ENCODE measurements at places on chromosomes 13 and 19.

DNA sequence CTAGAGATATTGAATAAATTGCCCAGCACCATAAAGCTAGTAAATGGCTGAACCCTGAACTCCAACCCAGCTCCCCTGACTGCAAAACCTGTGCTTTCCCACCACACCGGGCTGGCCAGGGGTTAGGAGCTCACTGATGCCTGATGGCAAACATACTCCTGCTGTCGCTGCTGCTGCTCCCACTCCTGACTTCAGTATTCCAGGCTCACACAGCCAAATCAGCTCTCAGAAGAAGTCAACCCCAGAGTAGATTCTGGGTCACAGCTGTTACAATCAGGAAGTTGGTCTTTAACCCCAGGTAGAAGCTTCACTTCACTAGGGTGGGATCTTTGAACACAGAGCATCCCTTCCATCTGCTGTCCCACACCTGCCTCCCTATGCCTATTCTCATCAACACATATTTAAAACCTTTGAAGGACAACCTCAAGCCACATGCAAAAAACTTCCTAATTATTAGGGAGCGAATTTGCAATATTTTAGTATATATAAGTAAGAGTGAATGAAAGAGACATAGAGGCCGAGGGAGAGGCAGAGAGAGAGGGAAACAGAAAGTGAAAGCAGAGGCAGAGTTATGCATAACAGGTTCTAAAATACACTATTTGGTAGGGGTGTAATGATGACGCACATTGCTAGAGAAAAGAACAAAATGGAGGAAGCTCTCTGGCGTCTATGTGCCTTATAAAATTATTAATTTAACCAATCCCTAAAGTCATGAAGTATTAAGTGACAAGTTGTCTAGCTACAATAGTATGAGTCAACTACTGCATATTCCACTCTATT is 99.4 kb upstream of the SERP2 start:
- DNase-seq = peak; percentile 38

GRCh38 chr13:37534676-37535075 is 63.9 kb downstream of the POSTN start:
- no peak for DNase-seq

DNA sequence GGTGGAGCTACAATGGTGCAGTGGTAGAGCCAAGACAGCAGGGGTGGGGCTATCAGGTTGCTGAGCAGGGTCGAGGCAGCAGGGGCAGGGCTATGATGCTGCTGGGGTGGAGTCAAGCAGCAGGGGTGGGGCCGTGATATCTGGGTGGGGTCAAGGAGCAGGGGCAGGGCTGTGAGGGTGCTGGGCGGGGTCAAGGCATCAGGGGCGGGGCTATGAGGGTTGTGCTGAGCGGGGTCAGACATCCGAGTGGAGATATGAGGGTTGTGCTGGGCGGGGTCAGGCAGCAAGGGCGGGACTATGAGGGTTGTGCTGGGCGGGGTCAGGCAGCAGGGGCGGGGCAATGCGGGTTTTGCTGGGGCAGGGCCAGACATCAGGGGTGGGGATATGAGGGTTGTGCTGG is 14.7 kb downstream of the HCN2 start:
- DNase-seq = no peak

DNA sequence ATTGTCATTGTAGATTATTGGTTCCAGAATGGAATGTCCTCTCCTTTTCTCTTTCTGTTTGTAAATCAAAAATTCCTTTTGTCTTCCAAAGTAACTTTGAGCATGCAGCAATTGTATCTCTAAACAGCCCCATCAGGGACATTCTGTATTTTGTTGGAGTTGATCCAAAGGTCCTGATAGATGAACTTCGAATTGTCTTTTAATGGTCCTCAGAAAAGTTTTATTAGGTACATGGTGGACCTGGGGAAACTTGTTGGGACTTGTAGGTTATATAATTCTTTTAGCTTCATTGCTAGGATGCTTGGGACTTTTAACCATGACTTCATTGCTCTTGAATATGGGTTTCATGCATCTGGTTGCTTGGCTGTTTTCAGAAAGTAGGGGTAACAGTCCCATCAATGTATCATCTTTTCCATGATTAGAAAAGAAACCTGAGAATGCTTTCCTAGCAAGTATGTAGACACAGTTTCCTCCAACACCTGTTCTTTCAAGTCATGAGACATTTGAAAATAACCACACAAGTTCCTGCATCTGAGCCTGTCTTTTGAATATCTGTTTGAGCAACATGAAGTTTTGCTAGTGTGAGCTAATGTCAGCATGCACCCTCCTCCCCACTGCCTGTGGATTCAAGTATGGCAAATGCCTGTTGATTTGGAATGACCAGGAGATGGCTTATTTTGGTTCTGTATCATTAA is 413.1 kb downstream of the KCNRG start:
- no peak for DNase-seq

- no peak for DNase-seq
Measured at GRCh38 chr13:109369353-109370052, 416.9 kb downstream of the IRS2 start.

DNA sequence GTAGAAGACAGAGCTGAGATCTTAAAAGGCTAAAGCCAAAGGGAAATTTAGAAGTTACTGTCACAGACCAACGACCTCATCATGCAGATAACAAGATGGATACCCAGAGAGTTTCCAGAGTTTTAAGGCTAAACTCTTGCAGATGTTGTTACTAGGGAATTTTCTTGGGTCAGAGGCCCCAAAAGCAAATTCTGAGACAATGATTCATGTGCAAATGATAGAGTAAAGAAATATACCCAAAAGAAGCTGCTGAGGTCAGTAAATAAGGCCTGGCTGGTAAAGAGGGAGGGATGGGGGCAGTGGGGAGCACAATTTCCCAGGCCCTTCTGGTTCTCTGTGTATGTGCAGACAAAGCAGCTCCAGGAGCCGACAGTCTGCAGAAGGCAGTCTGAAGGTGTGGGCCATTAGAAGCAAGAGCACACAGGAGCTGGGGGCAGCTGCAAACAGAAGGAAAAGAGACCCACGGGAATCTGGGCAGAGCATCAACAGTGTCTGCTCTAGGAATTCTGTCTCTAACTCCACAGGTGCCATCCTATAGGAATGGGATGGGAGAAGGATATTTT is 330.8 kb downstream of the TBC1D4 start:
- no peak for DNase-seq

DNA sequence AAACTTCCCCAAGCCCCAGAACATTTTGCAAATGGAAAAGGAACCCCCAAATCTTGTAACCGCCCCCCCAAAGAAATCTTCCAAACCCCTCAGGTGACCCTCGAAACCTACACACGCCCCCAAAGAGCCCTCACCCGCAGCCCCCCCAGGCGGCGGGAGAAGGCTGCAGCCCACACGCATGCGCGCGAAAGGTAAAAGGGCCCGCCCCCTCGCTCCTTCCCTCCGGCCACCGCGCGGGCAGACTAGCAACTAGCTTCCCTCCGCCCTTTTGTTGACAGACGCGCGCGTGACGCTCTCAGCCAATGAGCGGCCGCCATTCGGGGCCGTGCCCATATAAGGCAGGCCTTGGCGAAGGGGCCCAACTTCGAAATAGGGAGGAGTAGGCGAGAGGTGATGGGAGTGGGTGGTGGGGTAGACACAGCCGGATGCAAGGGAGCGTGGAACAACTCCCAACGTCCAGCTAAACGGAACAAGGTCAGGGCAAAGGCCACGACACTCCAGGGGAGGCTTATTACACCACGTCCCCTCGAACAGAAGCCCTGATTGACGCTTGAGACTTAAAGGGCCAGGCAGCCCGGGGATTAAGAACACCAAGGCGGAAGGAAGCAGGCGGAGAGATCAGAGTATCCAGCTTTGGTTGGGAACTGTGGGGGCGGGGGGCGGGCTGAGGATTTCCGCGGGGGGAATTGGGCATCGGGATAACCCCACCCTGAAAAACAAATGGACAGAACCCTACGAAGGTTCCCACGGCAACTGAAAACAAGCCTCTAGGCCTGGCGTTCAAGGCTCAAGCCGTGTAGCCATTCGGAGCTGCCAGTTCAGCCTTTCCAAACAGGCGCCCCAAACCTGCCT is 13.3 kb downstream of the FBXO46 start:
- DNase-seq = peak; percentile 99

DNA sequence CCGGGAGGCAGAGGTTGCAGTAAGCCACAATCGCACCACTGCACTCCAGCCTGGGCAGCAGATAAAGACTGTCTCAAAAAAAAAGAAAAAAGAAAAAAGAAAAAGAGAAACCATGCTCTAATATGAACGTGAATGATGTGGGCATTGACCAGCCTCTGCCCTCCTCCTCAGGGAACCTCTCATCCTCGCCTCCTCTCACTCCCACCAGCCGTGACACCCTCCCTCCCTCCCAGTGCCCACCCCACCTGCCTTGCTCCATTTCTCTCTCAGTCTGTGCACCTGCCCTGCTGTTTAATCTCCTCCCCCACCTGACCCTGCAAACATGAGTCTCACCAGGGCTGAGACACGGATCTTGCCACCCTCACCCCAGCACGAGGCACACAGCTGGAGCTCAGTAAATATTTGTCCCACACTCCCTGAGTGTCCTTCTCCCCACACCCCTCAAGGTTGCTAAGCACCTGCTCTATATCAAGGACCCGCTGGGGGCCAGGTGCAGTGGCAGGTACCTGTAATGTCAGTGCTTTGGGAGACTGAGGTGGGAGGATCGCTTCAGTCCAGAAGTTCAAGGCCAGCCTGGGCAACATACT is 7.5 kb upstream of the BCAT2 start:
- no peak for DNase-seq

DNA sequence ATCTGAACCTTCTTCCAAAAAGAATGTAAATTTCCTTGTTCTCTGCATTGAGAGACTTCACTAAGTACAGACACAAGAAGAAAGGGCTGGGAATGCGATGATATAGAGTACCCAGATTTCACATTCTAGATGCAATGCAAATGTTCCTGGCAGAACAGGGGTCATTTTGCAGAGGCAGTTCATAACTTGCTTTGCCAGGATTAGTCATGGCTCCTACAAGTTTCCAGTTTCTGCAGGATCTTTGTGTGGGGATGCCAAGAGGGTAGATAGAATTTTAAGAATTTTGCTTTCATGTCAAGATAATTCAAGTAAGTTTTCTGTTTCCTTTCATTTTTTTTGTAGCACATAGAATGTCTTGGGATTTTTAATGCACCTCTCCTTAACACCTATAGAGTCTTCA is 181.2 kb downstream of the FGF9 start:
- no peak for DNase-seq

GRCh38 chr13:63636316-63636993 is 2220.8 kb upstream of the PCDH20 start:
- DNase-seq = no peak

DNA sequence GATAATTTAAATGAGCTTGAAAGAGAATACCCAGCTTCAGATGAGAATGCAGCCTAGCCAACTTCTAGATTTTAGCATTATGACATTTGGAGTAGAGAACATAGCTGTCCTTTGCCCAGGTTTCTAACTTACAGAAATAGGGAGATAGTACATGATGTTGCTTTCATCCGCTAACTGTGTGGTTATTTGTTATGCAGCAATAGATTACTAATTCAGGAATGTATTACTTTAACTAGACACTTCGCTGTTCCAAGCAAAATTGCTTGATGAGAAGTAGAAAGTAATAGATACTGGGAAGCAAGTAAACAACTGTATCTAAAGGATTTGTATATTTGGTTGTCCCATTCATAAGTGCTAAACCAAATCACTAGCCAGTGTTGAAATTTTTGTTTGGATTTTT is 790.9 kb upstream of the PRR20A start:
- no peak for DNase-seq

DNA sequence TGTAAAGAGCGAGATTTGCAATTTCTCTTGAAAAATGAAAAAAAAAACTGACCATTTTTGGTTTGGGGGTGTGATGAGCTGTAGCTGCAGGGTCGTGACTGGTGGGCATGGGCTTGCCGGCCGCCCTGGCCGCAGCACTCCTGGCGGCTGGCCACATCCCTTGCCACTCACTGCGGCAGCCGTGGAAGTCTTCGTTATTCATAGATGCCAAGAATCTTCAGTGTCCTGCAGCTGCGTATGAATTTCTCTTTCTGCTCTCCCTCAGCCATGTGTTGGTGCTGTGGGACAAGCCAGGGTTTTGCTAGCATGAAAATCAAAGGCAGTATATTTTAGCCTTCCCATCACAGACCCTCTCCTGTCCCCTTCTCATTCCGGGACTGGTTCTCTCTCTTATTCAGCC is 151.7 kb upstream of the TSHZ3 start:
- no peak for DNase-seq

GRCh38 chr13:90999401-90999800 is 348.1 kb upstream of the MIR17HG start:
- DNase-seq = no peak

DNA sequence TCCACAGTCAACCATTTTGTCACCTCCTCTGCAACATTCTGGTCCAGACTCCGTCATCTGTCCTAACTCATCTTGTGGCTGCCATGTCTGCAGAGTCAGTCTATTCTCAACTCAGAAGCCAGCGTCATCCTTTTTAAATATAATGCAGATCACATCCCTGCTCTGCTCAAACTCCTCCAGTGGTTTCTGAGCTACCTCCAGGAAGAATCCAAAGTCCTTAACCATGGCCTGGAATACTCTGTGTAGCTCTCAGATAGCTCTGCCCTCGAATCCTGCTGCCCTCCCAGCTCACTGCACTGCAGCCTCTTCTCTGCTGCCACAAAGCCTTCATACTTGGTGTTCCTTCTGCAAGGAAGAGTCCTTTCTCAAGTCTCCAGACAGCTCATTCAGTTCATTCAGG is 190.8 kb downstream of the FOXO1 start:
- no peak for DNase-seq

DNA sequence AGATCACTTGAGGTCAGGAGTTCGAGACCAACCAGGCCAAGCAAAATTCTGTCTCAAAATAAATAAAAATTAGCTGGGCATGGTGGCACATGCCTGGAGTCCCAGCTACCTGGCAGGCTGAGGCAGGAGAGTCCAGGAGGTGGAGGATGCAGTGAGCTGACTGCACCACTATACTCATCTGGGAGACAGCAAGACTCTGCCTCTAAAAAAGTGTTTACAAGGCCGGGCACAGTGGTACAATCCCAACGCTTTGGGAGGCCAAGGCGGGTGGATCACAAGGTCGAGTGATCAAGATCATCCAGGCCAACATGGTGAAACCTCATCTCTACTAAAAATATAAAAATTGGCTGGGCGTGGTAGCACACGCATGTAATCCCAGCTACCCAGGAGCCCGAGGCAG is 4.2 kb upstream of the DAPK3 start:
- DNase-seq = no peak

GRCh38 chr13:40613914-40614313 is 52.5 kb downstream of the FOXO1 start:
- no peak for DNase-seq

DNA sequence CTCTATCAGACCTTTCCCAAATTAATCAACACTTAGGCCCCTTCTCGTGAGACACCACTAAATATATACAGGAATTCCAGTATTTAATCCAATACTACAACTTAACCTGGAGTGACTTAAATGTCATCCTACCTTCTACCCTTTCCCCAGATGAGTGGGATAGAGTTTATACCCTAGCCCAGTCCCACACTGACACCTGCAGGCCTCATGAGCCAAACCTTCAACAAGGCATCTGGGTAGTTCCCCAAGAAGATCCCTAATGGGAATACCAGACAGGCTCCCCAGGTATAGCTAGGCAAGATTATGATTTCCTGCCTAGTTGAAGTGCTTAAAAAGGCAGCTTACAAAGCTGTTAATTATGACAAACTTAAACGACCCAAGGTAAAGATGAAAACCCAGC is 15.9 kb downstream of the ZNF83 start:
- no peak for DNase-seq
